ENCODE measurements at places on chromosomes 12 and 14.

- DNase-seq, result no peak
Observed at GRCh38 chr14:78674820-78675219, 504.6 kb downstream of the NRXN3 start.

GRCh38 chr14:74015963-74016362 is 3.1 kb downstream of the ENTPD5 start:
- DNase-seq, result no peak

DNA sequence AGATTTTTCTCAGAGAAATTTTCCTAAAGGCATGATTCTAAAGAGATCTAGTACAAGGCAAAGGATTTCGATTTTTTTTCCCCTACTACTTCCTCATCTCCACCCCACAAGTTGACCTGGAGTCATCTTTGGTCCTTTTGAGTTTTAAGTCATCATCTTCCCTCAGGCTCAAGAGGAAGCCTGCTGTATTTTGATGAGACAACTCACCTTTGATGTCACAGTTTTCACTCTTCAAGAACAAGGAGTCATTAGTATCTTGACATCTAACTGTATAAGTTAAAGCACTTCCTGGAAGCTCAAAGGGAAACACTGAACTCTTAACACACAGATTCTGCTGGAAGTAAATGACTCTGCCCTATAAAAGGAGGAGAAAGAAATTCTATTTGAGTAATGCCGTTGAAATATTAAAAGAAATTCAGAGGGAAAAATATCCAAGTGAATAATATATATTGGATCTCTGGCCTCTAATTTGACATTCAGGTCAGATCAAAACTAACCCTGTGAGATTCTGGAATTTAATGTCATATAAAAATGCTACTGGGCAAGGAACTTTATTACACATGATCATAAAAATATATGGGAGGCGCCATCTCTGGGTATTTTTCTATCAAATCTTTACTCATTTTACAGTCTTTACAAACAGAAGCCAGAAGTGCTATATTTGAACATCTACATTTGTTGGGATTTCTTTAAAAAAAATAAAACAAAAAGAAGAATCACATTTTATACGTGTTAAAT is 435.0 kb downstream of the NRXN3 start:
- no peak for DNase-seq

GRCh38 chr12:104472748-104473147 is 16.0 kb downstream of the CHST11 start:
- no peak for DNase-seq

GRCh38 chr12:90974286-90974685 is 19.3 kb upstream of the CCER1 start:
- no peak for DNase-seq

Measured in SK-N-MC (cell line).